ENCODE measurements at places on chromosomes 11 and 22.

DNA sequence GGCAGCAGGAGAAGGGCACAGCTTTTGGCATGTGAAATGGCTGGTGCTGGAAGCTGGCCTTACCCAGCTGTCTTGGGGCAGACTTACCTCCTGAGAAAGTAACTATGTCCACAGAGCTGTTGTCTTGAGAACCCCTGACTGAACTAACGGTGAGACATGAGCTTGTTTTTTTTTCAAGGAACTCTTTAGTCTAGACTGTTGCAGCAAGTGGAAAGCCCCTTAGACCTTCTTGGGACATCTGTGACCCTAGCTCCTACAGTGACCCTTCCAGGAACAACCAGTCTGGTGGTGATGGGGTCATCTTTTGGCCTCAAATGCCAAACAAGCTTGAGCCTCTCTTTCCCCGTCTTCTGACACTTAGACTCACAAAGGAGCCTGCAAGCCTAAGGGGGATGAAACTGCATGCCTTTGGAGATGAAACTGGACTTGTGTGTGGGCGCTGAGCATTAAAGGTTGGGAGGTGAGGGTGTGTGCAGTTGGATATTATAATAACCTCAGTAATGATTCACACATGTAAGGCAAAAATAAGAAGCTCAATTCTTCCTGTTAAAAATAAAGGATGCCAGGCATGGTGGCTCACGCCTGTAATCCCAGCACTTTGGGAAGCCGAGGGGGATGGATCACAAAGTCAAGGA, 35.4 kb downstream of the SDHD start:
- no peak for DNase-seq

DNA sequence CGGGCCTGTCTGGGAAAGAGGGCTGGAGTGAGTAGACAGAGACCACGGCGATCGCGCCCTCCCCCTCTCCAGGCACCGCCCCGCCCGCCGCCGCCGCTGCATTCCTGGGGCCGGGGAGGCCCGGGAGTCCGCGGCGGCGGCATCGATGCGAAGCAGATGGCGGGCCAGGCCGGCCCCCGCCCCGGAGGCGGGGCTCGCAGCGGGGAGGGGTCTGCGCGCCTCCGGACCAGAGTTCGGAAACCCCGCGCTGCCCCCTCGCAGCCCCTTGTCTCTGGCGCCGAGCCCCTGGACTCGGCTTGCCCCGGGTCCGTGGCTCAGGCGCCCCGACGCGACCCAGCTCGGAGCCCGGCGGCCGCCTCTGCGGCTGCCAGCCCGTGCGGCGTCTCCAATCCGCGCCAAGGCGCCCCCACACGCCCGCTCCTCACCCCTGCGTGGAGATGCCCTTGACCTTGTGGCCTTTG, 1.3 kb downstream of the SCARF2 start:
- DNase-seq = no peak

DNA sequence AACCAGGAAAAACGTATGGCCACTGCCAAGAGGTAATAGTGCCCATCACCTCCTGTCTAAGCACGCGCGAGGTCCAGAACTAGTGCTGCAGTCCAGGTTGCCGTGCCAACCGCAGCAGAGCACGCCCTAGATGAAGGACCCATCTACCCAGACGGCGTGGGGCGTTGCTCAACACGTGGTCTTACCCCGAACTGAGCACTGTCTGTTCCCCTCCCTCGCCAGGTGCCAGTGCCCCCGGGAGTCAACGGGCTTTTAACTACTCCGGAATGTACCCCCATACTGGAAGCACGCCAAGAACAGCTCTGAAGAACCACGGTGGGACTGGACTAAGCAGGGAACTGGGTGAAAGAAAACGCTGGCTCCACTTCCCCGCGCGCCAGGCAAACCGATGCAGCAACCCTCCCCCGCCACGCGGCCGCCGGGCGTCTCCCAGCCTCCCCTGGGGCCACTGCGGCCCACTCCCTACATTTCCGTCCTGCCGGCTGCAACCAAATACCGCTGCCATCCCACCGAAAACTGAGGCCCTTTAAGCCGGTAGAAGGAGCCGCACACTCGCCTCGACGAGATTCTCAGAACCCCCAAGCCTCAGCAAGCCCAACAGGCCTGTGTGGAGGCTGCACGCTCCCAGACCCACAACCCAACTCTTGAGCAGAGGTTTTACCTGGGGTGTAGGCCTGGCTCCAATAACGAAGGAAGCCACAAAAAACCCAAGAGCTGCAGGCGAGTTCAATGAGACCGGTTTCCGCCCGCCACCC, at the start of gene HSPA8:
Gene HSPA8 (minus strand): TSS at position 734 of the 755 bp plus-strand sequence. CDS start 812 bp downstream, outside the sequence.
- peak; percentile 72 for DNase-seq

DNA sequence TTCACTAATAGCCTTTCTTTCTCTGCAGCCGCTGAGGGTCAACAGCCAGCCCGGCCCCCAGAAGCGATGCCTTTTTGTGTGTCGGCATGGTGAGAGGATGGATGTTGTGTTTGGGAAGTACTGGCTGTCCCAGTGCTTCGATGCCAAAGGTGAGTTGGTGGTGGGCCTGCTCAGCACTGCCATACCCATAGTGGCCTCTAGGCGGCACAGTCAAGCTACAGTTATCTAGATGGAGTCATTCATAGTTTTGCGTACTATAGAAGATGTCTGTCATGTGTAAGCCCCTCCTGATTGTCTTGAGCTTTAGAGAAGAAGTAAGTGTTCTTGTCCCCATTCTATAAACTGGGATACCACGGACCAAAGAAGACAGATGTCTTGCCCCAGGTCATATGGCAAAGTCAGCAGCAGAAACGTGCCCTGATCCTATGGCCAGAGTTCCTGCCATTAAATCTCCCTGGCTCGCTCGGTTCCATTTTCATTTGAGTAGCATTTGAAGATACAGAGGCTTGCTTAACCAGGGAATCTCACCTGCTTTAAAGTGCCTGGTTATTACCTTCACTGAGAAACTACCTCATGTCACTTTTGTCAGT, 42.1 kb upstream of the CRTAM start:
- peak; percentile 8 for DNase-seq
